ENCODE measurements at places on chromosomes 16 and 17.

DNA sequence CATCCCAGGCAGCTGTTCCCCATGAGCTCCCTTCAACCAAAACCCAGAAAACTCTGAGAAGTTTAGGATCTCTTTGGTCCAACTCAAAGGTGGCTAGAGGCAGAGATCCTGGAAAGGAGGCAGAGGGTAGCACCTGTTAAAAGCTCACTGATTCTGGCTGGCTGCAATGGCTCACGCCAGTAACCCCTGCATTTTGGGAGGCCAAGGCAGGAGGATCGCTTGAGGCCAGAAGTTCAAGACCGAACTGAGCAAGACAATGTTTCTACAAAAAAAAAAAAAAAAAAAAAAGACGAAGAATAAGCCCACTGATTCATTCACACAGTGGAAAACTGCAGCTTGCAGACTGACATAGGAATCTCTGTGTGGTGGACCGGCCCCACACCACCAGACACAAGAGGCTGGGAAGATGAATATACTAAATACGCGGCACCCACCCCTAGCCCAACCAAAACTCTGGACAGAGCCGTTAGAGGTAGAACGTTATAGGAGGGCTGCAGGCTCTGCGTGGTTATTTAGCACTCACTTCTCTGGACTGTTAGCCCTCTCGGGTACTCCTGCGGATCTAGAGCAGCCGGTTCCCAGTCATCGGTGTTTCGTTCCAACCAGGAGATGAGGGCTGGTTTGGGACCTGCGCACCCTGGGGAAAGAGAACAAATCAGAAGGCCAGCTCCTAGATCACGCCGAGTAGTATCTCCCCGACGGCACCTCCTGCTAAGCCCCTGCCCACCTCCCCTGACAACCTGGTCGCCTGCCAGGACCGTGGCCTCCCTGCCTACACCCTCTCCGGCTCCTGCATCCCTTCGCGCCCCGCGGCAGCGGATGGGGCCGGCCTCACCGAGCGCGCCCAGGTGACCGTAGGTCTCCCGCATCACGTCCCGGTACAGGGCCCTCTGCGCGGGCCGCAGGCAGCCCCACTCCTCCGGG lies 925 bp downstream of the ZNF689 start:
- DNase-seq: peak; percentile 49

DNA sequence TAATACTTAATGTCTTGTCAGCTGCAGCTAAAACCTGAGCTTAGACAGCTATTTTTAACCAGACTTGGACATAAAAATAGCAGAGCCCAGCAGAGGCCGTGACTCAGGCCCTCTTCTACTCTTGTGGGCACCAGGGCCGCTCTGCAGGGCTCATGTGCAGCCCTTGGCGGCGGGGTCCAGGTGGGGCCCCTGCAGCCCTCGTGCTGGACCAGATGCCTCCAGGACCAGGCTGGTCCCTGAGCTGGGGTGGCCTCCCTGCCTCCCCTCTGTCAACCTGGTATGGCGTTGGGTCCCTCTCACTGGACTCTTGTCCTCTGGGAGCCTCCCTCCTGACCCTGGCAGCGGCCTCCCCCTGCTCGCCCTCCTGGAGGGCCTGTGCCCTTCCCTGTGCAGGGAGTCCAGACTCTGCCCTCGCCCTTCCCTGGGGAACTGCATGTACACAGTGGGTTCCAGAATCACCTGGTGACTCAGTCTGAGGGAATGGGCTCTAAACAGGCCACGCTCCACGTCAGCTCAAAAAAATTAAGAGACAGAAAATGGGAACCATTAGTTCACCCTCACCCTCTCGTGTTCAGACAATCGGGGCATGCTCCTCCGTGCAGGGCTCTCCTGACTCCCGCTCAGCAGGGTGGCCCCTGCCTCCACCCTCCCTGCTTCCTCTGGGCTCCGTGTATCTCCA lies 9.7 kb downstream of the CDK5R1 start:
- no peak for DNase-seq

DNA sequence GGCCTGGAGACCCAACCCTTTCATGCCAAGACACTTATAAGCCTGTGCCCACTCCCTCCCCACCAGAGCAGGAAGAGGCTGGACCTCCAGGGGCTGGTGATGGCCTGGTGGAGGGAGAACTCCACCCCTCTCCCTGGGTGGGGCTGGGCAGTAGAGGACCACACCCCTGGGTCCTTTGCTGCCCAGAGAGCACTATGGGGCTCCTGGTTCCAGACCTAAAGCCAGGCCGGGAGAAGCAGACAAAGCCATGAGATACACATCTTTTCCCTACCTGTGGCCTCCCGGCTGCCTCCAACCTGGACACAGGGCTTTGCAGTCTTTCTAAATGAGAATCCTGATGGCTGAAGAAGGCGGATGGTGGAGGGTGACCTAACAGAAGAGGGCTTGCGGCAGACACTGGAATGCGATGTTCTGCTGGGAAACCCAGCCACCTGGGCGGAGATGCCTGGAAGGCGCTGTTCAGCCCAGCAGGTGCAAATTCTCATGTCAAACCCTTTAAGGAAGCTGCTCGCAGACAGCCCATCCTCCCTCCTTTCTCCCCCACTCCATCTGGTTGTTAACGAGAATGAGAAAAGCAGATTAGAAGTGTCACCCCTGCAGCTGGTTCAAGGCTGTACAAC lies 43.9 kb upstream of the KIFC3 start:
- no peak for DNase-seq

DNA sequence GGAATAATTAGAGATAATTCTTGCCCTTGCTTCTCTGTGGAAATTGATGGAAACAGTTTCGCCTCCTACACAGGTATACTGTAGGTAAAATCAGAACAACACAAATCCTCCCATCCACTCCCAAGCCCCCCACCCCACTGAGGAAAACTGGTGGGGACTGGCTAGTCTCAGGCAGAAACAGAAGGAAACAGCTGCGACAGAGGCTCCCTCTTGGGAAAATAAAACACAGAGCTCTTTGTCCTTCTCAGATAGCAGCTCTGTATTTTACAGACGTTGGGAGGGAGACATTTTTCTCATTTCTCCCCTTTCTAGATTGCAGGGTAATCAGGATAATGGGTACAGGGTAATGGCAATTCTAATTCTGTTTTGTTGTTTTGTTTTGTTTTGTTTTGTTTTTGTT lies 1.1 kb downstream of the SLFN13 start:
- DNase-seq: no peak

- no peak for DNase-seq
Observed at GRCh38 chr16:28495098-28495793, 803 bp downstream of the APOBR start.

DNA sequence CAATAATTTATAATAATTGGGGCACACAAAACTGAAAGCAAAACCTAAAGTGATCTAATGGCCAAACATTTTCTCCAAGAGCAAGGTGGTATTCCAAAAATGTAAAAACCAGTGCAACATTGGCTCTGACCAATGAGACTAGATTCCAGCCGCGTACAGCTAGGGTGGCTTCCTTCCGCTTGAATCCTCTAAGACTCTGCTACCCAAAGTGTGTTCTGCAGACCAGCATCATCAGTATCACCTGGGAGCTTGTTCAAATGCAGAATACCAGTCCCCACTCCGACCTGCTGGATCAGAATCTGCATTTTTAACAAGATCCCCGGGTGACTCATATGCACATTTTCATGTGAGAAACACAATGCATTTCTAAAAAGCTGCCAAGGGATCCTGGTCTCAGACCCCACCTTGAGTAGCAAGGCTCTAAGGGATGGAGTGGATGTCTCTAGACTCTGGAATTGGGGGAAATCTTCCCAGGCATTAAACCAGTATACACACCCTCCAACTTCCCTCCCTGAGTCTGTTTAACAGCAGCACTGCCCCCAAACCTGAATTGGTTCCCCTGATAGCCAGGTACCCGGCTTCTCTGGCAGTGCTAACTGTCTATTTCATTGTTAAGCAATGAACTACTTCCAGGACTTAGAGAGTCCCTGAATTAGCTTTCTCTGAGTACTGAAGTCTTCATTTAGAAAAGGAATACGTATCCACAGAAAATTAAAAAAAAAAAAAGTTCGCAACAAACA lies 118.2 kb downstream of the HS3ST2 start:
- DNase-seq: no peak

GRCh38 chr16:77949445-77949844 lies 72.9 kb upstream of the CLEC3A start:
- DNase-seq: no peak

- DNase-seq: no peak
Observed at GRCh38 chr17:51028176-51028863, 92.3 kb downstream of the SPAG9 start.

DNA sequence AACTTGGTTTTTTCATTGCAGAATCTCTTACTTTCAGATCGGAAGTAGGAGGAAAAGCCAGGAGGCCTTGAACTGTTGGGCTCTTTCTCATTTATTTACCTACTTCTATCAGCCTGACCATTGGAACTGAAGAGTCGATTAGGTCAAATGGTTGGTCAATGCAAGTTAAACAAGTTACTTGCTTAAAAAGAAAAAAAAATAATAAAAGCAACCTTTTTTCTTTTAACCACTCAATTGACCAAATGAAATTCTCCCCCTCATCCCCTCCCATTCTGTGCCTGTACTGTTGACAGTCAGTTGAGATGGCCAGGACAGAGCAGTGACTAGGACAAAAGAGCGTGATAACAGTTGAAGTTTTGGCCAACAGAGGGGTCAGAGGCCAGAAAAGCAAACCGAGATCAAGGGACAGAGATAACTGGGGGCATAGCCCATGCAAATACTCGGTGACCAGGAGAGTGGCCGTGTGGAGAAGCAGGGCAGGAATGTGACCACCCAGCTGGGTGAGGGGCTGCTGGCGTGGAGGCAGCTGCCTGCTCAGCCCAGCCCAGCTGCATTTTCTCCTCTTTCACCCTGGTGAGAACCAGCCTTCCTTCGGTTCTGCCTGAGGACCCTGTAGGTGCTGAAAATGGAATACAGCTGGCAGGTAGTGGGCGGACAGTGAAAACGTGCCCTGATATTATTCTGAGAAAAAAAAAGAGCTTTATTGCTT lies 72.2 kb downstream of the HS3ST3B1 start:
- DNase-seq: no peak

DNA sequence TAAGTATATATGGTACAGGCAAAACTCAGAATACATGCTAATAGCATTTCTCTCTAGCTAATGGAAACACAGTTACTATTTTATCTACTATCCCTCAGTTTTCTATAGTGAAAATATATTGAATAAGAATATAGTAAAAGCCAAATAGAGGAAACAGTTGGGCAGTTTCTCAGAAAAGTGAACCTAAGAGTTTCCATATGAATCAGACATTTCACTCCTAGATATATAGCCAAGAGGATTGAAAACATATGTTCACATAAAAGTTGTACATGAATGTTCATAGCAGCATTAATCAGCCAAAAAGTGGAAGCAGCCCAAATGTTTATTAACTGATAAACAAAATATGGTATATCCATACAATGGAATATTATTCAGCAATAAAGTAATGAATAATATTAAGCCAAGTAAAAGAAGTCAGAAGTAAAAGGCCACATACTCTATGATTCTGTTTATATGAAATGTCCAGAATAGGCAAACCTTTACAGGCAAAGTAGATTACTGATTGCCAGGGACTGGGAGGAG lies 134.6 kb downstream of the CYB561 start:
- no peak for DNase-seq

DNA sequence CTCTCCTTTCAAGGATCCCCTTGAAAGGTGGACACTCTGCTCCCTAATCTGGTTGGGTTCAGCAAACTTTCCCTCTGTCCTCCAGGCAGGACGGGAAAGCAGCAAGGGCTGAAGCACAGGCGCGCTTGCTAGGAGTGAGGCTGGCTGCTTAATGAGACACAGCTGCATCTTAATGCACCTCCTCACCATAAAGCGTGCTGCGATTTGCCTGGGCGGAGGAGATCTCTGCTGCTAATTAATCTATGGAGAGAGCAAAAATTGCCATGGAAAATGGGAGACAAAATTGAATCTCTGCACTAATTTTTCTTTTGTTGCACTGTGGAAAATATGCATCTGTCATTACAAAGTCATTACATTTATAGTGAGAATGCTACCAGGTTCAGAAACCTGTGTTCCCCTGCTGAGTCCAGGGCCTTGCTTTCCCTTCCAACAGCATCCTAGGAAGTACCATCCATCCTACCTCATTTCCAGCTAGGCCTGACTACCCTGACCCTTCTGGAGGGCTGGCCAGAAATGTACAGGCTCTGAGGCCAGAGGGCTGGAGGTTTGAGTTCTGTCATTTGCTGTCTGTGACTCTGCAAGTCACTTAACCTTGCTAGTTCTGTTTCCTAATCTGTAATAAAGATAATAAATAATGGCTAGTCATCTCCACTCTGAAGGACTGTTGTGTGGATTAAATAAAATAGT lies 43.5 kb upstream of the BCAR1 start:
- DNase-seq: no peak

GRCh38 chr16:82368041-82368440 lies 198.0 kb upstream of the MPHOSPH6 start:
- DNase-seq: no peak

GRCh38 chr17:44927696-44928095 lies 12.4 kb upstream of the GFAP start:
- DNase-seq: no peak

DNA sequence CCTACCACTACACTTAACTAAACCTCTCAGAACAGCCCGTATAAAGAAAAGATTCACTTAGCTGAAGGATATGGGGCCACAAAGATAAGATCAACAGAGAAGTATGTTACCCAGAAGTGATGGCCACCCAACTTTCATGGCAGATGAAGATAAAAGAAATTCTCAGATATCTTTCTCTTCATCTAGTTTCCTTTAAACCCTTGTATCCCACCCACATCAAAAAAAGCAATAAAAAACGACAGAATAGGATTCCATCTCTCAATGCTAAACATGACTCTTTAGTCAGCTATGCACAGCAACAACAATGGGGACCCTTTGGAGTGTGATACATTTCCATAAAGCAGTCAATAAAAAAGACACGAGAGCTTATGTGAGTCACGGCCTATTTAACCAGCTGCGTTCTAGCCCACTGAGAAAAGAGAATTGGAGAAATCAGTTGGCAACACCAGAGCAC lies 86.6 kb downstream of the SNX11 start:
- no peak for DNase-seq

DNA sequence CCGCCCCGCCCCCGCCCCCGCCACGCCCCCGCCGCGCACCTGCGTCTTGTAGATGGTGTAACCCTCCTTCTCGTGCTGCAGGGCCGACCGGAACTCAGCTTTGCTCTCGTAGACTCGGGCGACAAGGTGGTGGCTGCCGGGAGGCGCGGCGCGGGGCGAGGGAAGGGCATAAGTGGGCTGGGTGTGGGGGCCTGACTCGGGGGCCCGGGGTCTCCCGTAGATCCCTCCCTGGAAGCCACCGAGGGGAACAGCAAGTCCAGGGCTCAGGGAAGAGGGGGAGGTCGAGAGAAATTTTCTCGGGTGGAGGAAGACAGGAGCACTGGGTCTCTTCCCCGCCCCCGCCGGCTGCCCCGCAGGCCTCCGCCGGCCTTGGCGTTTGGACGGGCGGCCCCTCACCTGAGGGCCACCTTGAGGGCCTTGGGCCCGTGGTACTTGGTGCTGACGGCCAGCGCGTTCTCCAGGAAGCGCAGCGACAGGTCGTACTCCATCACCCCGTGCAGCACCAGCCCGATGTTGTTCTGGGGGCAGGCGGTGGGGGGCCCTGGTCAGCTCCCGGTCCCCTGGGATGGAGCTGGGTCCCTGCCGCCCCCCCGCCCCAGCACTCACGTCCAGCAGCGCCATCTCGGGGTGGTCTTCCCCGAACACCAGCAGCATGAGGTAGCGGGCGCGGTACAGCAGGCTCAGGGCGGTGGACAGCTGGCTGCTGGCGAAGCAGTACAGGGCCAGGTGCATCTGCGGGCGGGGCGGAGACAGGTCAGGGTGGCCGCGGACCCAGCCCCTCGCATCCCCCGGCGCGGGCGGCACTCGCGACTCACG lies 19.4 kb downstream of the CLUH start:
- DNase-seq: no peak

Data from stimulated activated naive CD4-positive, alpha-beta T cell treated with Interleukin-2 at 50 U/mL for 16 hours (primary cell).